ENCODE measurements at places on chromosomes 3 and 15.
A peak's percentile ranks its signal among the peaks of the same experiment; 100 is the strongest.

- peak; percentile 49 for DNase-seq
Measured at GRCh38 chr15:89494941-89495637, 1.3 kb downstream of the RHCG start.

DNA sequence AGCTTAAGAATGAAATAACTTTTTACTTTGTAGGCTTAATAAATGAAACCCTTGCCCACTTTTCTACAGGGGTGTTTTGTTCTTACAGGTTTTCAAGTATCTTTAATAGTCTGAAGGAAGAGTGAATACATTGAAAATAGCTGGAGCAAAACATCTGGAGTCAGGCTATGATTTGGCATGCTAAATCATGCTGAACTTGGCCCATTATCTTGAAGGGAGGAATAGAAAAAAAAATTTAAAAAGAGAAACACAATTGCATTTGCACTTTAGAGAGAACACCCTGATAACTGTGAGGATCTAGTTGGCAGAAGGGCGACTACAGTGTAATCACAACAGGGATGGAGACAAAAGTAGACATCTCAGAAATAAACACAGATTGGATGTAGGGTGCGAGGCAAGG, 1.8 kb upstream of the IQGAP1 start:
- no peak for DNase-seq

DNA sequence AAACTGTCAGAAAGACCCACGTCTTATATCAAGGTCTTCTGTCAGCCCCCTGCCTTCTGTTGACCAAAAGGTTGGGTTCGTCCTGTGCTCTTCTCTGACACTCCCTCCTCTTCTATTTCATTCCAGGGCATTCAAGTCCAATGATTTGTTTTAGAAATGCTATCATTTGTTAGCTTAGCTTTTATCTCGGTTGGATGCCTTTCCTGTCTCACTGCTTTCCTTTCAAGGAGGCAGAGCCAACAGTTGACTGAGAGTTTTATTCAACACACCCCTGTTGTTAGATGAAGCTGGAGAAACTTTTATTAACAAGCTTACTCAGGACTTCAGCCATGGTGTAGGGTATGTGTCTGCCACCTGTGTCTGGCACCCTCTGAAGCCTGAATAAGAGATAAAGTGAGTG, 112.0 kb upstream of the SLC7A14 start:
- DNase-seq: no peak

GRCh38 chr15:41031232-41032078, 78.2 kb downstream of the CHAC1 start:
- no peak for DNase-seq

DNA sequence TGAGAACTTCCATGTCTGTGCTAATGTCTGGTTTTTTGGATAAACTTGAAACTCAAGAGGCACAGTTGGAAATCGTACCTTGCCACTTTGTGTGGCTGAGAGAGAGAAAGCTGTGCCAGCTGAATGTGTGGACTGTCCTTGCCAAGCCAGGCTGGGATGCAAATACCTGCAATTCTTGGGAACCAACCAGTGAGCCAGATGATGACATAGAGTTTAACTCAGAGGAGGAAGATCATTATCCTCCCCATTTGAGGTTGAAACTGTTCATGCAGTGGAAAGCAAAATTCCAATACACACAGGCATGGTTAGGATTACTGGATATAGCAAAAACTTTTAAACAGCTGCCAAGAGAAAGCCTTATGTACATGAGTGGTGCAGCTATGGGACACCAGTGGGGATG, 451.4 kb upstream of the NPAP1 start:
- no peak for DNase-seq

DNA sequence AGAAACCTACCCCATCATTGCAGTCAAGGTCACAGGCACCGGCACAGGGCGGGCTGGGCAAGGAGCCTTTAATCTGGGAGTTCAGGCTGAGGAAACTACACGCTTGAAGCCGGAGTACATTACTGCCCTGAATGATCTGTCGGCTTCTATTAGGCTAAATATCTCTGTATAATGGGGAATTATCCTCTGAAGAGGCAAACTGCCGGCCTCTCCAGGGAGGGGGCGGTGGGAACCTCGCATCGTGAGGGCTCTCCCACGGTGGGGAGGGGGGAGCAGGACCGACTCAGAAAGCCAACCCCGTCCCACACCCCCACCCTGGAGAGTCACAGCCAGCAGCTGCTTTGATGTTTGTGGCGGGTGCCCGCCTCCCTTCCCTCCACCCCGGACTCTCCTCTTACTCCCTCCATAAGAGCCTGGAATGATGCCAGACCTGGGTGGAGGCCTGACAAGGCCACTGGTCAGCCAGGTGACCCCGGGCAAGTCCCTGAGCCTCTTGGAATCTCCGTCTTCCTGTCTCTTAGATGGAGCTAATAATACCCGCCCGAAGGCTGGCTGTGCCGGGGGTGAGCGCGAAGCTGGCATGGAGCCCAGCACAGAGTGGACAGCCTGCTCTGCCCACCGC, 63.4 kb upstream of the LINGO1 start:
- no peak for DNase-seq

DNA sequence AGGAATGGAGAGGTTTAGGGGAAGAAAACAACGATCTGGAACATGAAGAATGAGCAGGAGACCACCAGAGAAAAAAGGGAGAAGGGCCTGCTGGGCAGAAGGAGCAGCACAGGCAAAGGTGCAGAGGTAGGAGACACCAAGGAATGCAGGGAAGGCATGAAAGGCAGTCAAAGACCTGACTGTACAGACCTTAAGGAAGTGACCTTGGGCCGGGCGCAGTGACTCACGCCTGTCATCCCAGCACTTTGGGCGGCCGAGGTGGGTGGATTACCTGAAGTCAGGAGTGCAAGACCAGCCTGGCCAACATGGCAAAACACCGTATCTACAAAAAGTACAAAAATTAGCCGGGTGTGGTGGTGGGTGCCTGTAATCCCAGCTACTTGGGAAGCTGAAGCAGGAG, 157.7 kb upstream of the ATP10A start:
- DNase-seq: no peak

DNA sequence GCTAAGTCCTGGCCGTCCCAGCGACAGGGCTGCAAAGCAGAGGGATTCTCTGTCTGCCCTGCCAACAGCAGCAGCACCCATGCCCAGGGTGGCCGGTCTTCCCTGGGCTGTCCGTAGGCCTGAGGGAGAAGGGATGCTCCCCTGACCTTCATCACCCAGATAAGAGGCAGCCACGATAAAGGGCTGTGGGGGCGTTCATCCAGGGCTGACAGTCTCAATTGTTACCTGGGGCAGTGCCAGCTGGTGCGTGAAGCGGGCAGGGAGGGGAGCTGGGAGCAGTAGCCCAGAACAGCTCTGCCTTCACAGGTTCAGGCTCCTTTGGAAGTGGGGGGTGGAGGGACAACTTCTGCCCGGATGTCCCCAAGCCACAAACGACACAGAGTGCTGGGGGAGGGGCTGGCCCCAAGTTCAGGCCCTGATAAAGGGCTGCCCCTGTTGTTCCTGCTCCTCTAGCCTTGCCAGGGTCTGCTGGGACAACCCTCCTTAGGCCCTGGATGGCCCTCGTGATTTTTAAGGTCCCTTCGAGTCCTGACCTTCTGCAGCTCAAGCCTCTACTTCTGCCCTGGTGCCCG, 94.7 kb downstream of the RAB11A start:
- DNase-seq: no peak

DNA sequence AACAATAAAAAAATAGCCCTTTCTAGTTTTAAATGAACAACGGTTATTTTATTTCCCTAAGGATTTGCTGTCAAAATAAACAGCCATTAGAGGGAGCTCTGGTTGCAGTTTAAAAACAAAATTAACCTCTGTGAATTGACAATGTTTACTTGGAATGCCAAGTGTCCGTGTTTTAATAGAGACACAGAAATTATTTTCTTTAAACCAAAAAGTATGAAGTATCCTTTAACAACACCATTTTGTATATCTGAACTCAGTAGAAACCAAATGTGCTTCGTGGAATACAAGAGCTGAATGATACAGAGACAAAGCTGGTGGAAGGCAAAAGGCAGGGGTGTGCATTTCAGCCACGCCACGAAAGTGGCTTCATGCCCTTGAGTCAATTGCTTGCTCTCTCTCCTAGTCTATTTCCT, 74.4 kb downstream of the MOBP start:
- DNase-seq: no peak

DNA sequence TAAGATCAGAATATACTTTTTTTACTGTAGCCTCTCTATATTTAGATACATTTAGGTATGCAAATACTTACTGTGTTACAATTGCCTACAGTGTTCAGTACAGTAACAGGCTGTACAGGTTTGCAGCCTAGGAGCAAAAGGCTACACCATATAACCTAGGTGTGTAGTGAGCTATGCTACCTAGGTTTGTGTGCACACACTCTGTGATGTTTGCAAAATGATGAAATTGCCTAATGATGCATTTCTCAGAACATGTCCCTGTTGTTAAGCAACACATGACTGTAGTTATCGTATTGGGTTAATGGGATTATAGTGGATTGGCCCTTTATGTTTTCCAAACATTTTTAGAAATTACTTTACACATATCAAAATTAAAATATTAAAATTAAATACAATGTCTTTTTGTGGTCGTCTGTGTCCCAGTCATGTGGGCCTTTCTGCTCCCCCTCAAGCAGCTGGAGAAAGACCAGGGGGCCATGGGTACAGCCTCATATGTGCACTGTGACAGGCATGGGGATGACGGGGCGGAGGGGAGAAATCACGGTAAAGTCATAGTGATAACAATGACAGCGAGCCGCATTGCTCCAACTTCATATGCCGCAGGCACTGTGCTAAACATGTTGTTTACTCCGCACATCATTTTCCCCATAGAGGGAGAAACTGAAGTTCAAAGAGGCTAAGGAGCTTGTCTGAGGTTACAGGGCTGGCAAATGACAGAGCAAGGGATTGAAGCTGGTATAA, 27.4 kb upstream of the PLA2G4E start:
- DNase-seq: no peak

DNA sequence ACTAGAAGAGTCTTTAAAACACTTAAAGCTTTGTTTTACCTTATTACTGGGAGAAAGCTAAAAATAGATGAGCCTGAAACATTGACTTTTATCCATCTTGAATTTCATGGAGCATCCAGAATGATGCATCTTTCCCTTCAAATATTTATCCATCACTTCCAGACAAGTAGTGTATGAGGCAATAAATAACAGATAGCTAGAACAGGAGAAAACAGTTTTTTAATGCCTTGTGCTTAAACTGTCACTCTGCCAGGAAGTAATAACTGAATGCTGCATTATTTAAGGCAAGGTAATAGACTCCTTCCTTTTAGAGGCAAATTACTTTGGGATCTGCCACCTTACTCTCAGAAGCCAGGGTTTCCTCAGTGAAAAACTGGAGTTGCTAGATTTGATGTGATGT, 225.8 kb upstream of the NAALADL2 start:
- no peak for DNase-seq

DNA sequence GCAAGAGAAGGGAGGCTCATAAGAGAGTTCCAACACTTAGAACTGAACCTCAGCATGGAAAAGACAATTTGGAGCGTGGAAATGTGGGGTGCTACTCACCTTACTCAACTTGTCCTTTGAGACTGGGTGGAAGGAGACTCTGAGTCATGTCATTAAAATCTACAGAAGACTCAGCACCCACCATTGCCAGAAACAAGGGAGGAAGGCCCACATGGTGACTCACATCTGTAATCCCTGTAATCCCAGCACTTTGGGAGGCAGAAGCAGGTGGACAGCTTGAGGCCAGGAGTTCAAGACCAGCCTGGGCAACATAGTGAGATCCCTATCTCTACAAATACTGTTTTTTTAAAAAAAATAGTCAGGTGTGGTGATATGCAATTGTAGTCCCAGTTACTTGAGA, 161.9 kb upstream of the UBE3A start:
- DNase-seq: no peak

GRCh38 chr15:42595626-42596240, 20.3 kb downstream of the STARD9 start:
- no peak for DNase-seq

DNA sequence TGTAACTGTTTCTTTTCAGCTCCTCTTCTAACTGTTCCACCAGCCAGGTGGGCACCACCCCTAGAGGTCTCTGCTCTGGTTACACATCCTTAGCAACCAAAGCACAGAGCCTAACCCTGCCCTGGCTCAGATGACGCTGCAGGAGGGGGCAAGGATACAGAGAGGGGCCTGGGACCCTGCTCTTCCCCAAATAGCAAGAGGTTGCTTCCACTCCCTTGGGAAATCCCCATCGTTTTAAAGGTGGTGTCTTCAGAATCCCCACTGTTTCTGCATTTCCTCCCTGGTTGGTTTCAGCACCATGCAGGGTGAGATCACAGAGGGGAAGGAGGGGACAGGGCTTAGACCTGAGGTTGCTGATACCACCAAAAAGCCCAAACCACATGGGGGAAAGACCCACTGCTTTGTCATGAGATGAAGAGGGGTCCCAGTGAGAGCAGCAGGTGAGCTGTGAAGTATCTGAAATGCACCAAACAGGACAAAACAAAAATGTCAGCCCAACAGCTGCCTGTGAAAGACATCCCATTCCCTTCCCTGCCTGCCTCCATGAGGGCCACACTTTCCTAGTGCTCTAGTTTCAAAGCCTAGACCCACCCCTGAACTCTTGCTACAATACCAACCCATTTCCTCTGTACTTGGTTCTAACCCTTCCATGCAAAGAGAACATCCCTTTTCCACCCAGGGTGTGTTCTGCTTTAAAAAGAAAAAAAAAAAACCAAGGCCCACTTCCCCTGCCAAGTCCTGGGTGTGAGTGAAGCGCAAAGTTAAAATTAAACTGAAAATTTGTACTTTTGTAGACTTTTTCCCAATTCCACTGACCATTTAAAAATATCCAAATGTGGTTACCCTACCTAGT, 29.0 kb downstream of the ANP32A start:
- no peak for DNase-seq

DNA sequence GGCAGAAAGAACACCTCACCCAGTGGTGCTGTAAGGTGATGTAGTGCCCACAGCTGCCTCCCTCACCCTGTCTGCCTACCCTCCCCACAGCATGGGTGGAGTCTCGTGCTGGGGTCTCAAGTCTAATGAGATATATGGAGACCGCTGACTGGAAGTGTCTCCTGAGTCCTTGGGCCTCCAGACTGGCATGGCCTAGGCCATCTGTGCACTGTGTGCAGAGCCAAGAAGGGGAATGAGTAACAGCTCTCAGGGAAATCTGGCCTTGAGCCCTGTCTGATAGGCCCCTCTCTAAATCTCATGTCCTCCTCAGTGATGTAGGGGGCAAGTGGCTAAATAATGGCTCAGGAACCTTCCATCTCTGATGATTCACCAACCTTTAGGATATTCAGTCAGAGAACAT, 277.4 kb downstream of the PLCL2 start:
- no peak for DNase-seq

DNA sequence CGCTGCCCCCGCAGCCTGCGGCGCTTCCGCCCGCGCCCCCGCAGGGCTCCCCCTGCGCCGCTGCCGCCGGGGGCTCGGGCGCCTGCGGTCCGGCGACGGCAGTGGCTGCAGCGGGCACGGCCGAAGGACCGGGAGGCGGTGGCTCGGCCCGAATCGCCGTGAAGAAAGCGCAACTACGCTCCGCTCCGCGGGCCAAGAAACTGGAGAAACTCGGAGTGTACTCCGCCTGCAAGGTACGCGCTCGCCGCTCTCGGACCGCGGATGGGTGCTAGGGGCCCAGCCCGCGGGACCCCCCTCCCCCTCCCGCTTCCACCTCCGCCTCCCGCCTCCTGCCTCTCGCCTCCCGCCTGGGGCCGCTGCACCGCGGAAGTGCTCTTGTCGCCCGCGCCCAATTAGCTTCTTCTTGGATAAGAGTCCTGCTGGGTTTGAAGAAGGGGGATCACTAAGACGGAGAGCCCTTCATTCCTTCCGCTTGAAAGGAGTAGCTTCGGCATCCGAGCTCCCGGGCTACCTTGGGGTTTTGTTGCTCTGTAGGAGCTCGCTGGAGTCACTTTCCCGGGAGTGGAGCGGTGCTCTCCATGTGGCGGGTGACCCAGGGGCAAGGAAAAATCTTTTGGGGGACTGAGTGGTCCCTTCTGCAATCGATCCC, 426 bp downstream of the KAT2B start:
- DNase-seq: peak; percentile 71
